ENCODE measurements at places on chromosomes 5 and 9.

- no peak for DNase-seq
Observed at GRCh38 chr9:130539420-130540223, 39.8 kb upstream of the FUBP3 start.

GRCh38 chr9:134776080-134776796 lies 104.4 kb upstream of the FCN2 start:
- no peak for DNase-seq

- no peak for DNase-seq
Observed at GRCh38 chr5:107661038-107661649, 9.6 kb downstream of the EFNA5 start.

GRCh38 chr9:110270211-110270995 lies 14.1 kb upstream of the TXN start:
- DNase-seq: no peak

- no peak for DNase-seq
Observed at GRCh38 chr5:140338908-140339307, 7.5 kb downstream of the HBEGF start.

DNA sequence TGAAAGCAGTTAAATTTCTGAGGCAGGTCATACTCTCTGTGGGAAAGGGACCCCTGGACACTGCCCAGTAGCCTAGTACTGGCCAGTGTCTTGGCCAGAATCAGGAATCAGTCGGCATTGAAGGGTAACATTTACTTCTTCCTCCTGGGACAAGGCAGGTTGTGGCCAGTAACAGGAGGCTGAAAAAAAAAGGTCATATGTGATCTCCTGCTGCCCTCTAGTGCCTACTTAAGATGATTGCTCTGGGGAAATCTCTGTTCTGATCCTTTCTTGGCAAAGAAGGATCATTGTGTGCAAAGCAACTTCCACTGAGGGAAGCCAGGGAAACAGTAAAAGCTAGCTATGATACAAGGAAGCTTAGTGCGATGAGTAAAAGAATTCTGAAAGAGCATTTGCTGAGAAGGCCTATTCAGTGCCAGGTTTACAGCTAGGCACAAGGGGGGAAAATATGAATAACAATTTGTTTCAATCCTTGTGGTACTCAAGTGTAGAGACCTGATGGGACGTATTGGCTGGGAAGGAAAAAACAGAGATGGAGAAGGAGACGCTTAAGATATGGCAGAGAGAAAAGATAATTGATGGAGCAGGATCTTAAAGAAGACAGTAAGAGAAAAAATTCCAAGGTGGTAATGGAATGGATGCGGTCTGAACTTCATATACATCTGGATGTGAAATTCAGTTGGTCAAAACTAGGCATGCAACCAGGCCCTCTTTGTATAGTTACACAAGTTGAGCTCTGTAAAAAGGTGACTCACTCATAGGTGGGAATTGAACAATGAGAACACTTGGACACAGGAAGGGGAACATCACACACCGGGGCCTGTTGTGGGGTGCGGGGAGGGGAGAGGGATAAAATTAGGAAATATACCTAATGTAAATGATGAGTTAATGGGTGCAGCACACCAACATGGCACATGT lies 25.8 kb upstream of the TRIM32 start:
- no peak for DNase-seq

- no peak for DNase-seq
Observed at GRCh38 chr5:149371296-149371962, 7.7 kb downstream of the IL17B start.

DNA sequence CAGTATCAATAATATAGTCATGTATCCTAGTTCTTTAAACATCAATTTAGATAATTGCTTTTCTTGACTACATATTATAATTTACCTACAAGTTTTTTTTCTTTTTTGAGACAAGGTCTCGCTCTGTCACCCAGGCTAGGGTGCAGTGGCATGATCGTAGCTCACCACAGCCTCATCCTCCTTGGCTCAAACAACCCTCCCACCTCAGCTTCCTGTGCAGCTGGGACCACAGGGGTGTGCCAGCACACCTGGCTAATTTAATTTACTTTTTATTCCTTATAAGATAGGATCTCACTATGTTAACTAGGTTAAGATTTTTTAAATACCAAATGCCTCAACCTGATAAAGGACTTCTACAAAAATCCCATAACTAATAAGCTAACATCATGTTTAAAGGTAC lies 21.1 kb downstream of the UIMC1 start:
- DNase-seq: no peak

- no peak for DNase-seq
Observed at GRCh38 chr5:98777295-98777694, 3.8 kb downstream of the RGMB start.

DNA sequence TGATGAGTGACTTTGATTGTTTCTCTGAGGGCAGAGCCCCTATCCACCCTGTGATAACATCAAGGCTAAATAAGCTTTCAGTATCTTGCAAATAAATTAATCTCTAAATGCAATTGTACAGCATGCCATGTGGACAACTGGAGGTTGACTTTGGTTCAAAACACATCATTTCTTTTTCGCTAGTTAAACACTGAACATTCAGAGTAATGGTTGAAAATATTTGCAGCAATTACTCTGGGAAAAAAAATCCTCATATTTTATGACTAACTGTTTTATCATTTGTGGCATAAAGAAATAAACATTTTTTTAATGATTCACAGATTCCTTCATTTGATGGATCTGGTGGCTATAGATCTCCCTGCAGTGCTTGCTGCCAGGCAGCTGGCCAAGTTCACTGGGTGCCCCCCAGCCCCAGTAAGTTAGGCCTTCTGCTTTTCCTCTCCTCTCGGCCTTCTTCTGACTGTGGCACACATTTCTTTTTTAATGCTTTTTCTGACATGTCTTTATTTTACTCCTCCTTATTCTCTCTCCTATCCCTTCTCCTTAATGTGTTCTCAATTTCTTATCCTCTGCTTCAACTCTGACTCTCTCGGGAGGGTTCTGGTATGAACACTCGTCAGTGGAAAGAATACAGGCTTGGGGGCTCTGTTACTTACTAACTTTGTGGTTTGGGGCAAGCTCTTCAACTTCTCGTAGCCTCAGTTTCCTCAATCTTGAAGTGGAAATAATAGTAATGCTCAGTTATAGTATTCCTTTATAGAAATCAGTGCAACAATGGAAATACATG lies 69.6 kb downstream of the ADAMTSL1 start:
- no peak for DNase-seq

DNA sequence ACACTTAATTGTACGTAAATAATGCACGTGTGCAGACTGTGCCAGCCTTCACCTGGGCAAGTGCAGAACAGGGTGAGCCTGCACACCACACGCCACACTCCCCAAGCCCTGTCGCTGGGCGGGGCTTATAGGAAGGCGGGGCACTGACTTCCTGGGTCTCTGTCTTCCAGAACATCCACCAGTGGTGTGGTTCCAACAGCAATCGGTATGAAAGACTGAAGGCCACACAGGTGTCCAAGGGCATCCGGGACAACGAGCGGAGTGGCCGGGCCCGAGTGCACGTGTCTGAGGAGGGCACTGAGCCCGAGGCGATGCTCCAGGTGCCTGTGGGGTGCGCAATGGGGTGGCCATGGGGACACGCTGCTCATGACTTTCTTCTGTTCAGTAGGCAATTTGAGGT lies 44.2 kb downstream of the GSN start:
- DNase-seq: no peak

- no peak for DNase-seq
Observed at GRCh38 chr9:71909887-71910649, 925 bp downstream of the ABHD17B start.

- no peak for DNase-seq
Observed at GRCh38 chr9:19140259-19140658, 13.0 kb upstream of the PLIN2 start.

GRCh38 chr5:138096997-138097828 lies 13.4 kb downstream of the WNT8A start:
- no peak for DNase-seq

DNA sequence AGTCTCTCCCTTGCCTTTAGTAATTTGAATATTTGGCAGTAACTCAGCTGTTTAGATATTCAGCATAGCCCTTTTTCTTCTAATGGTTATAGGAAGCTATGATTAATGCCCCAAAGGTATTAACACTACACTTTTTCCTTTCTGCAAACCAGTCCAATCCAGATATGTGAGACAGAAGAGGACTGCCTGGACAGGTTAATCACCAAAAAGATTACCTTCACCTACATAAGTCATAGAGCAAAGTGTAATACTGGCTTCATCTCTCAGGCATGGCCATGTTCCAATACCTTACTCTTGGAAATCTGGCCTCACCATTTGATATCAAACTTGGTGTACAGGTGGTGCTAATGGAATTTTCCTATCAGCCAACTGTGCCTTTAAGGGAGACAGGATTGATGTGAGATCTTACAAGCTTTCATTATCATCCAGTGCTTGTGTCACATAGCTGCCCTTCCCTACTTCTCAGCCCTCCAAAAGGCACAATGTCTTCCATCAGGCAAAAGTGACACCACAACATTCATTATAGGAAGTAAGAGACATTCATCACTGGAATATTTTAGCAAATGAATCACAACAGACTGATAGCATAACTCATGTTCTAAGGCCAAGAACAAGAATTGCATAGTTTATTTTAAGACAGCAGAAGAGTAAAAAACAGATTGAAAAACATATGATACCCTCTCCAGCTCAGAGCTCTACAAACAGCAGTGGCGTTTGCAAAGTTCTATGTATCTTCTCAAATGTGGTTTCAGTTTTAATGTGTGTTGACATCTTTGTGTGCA lies 91.2 kb upstream of the PAM start:
- no peak for DNase-seq

DNA sequence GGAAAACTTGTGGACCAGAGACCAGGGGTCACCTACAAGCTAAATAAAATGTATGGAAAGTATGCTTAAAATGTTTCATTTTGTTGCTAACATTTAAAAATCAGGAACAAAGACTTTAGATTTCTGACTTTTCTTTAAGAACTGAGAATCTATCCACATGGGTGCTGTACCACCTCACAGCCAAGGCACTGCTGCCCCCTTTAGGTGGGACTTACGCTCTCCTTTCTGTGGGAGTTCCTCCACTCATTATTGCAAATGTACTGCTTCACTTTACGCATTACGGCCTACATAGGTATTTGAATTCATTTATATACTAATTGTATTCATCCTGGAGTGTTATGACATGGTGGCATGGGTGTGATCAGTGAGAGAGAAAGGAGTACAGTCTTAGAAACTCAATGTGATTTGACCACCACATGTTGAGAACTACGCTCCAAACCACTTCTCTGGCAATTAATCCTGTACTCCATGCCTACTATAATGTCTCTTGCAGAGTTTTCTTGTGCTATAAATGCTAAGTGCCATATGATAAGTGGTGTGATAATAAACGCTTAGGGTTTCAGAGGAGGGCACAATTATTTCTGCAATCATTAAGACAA lies 24.7 kb upstream of the CETN3 start:
- DNase-seq: no peak

DNA sequence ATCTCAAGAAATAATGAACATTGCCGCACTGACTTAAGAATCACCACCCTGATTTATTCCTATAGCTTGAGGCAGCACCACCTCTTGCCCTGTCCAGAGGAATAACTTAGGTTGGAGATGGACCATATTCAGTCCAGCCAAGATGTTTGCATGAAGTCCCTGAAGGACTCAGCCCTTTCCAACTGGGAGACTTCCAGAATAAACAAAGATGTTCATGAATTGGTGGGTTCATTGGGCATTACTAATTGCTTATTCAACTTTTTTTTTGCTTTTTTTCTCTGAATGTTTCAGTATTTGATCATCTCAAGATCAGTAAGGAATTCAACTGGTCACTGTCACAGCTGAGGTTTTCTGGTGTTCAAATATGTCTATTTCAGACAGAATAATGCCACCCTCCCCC lies 470.6 kb downstream of the CCDC171 start:
- no peak for DNase-seq

DNA sequence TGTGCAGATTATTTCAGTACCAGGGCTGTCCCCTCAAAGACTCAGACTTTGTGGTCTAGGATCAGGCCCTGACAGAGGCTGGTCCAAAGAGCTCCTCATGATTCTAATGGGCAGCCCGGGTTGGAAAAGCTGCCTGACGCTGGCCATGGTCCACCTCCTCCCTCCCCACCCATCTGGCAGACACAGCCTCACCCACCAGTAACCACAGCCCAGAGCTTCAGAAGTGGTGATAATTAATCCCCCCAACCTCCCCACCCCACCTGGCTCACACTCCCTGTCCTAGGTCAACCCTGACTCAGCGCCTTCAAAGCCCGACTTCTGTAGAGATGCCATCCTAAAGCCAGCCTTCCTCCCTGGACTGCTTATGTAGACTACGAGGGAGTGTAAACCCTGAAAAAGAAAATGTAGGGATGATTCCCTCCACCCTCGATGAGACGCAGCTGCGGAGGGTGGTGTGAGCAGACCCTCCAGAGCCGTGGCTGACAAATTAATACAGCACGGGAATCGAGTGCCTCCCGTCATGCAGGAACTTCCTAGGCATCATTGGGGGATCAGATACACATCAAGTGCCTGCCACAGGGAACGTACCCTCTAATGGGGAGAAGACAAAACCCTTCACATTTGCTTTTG lies 7.0 kb downstream of the UBE2QL1 start:
- DNase-seq: no peak

GRCh38 chr9:97809666-97810344 lies 43.2 kb upstream of the FOXE1 start:
- no peak for DNase-seq

GRCh38 chr5:146877783-146878475 lies 628 bp downstream of the PPP2R2B start:
- DNase-seq: no peak

- no peak for DNase-seq
Observed at GRCh38 chr5:143249851-143250250, 153.6 kb downstream of the NR3C1 start.

DNA sequence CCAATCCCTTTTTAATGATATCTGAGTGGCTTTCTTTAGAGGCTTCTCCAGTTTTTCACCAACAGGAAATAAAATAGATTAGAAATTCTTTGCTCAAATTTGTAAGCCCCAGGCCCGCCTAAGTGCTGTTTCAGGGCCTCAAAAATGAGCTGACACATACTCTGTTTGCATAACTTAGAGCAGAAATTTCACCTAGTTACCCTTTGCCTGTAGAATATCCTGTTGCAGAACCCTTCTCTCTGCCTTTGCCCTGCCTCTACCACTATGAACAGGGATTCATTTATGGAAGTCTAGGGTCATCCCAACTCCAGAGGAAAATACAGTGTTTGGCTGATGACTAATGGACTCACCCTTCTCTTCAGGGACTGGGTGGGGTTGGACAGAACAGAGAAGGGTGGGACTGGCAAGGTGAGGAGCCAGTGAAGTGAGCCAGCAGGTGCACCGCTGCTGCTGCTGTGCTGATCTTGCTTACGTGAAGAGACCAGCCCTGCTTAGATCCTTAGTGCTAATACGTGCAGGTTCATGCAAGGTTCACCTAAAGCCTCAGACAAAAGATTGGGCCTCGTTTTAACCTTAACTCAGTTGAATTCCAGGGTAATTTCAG lies 22.8 kb downstream of the OSTF1 start:
- DNase-seq: no peak

DNA sequence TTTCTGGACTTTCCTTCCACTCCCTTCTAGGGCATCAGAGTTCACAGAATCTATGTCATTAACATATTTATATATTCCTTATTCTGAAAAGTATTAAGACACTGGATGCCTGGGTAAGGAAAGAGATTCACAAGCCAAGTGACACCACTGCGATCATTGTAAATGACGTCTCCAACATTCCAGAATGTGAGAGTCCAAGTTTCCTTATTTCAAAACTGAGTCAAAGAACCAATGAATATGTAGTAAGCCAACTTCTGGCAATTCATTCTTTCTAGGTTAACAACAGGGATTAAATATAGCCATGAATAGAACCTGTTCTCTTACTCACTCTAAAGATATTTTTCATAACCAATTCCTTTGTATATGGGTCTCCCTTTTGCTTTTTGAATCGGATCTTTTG lies 18.1 kb downstream of the RAI14 start:
- DNase-seq: no peak
